Left colon (tissue), 2 donors: ENCODE measurements at places on chromosomes 1 and 21. TPM values are rescaled to one million over a fixed set of nuclear protein-coding genes. Genes with fewer than 3 reads are reported as not detected.
A peak's percentile ranks its signal among the peaks of the same experiment; 100 is the strongest.

GRCh38 chr1:161382214-161383019, 14.7 kb upstream of the CFAP126 start:
- no peak for DNase-seq

DNA sequence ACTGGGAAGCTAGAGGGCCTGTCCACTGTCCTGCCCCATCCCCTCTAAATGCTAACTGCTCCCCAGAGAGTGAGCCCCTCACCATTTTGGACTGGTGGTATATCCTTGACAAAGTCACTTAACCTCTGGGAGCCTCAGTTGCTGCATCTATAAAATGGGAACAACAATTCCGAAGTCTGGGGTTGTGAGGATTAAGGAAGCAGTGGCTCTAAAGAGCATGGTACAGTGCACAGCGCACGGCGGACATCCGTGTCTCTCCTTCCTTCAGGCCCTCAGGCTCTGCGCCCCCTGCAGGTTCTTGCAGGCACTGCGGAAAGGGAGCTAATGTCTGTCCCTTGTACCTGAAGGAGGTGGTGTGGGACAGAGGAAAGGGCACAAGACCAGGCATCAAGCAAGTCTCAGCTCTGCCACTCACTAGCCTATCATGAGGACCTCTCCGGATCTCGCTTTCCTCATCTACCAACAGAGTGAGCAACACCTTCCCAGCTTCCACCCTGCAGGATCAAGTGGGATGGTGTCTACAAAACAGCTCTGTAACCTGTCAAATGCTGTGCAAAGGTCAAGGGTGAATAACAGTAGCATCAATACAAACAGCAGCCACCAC, 20.1 kb downstream of the ECE1 start:
- DNase-seq, result peak; percentile 85

- DNase-seq, result no peak
Observed at GRCh38 chr1:241834733-241835377, 13.1 kb upstream of the EXO1 start.

DNA sequence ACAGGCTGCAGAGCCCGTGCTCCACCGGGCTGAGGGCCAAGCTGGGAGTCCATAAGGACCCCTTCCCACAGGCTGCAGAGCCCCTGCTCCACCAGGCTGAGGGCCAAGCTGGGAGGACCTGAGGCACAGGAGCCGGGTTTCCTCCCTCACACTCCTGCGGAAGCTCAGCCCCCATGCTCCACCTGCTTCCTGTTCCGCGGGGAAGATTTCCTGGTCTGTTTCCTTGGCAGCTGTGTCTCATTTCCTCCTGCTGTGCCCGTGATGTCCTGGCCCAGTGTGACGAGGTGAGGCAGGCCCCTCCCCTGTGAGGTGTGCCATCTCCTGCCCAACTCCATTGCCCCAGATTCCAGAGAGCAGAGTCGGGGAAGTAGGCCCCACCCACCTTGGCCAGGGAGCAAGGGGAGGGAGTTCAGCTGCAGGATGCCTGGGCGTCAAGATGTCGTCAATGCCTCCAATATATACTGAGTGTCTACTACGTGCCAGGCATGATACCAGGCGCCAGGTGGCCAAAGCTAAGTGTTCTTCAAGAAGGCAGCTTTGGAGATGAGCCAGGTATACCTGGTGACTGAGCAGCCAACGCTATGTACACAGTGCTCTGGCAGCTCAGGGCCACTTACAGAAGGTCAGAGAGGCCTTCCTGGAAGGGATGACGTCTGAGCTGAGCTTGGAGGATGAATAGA, 58.8 kb downstream of the NAV1 start:
- peak; percentile 93 for DNase-seq

DNA sequence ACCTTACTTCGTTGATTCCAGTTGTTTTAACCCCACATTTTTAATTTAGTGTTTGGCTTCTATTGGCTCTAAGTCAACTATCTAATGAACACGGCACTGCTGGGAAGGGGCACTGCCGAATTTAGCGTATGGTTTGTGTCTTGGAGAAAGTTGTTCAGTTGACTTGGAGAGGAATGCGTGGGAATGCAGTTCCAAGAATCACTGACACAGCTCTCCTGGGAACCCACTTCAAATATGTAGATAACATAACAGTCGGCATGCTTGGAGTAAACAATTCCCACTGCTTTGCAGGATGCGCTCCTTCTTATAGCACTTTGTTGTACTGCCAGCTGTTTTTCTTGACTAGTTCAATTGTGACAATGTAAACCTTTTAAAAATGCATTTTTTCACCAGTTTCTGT, 104.3 kb downstream of the RYR2 start:
- DNase-seq, result no peak

DNA sequence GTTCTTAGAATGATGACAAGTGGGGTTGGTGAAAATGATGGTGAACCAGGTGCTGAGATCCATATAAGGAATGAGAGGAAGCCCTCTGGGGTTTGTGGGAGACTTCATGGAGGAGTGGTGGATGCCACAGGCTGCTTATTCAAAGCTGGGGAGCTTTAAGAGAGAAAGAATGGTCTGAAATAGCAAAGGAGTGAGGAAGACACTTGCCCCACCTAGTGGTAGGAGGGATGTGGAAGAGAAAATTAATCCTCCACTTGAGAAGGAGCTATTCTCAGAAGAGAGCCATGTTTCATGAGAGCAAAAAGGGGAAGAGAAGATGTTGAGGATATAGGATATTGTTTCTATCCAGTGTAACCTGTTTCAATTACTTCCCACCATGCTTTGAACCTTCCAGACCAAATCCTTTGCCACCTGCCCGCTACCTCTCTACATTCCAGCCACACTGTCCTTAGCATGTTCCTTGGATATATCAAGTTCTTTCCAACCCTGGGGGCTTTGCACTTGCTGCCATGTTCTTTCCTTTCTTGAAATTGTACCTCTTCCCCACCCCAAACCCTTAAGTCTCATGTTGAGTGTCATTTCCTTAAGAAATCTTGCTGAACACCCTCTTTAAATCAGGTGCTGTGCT, 19.6 kb upstream of the ZNF648 start:
- no peak for DNase-seq

- DNase-seq, result no peak
Observed at GRCh38 chr1:53078333-53079101, 16.5 kb downstream of the PODN start.

GRCh38 chr1:228917342-228917741, 182.1 kb downstream of the RHOU start:
- no peak for DNase-seq

The SPRR2A gene
- total RNA-seq, result not detected

- no peak for DNase-seq
Observed at GRCh38 chr1:109283748-109284600, 1.0 kb upstream of the PSRC1 start.
